ENCODE measurements at places on chromosomes 3 and 15. TPM values are rescaled to one million over a fixed set of nuclear protein-coding genes. Genes with fewer than 3 reads are reported as not detected.
A peak's percentile ranks its signal among the peaks of the same experiment; 100 is the strongest.

Gene BFSP2
- not detected for total RNA-seq

GRCh38 chr3:32850636-32851035 lies 32.8 kb downstream of the TRIM71 start:
- no peak overlapping the region for H3K27ac ChIP-seq
- H3K4me3 ChIP-seq, result no peak overlapping the region
- H3K27me3 ChIP-seq, result no peaks in the 10 kb centered on the region

Gene FBXW12
- total RNA-seq, result not detected

DNA sequence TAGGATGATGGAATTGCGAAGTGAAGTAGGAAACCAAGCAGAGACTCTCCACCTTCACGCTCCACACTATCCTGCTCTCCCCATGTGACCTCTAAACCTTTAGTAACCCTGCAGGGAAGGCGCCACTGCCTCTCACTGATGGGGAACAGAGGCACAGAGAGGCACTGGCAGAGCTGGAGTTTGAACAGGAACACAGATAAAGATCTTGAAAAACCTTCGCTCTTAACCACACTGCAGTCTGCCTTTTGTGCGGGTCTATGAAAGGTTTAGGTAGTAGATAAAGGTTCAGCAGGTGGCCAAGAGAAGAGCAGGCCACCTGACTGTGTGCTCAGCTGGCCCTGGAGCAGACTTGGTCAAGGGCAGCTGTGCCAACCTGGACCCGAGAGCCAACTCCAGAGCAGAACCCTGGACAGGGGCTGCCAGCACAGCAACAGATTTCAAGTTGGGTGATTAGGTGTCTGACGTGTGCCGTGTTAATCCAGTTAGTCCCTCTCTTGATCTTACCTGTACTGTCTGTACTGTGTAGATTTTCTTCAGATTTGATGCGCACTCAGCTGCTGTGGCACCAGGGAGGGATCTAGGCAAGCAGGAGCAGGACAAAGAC lies 15.2 kb downstream of the EIF4E3 start:
- no peak overlapping the region for H3K27ac ChIP-seq
- no peaks in the 10 kb centered on the region for H3K27me3 ChIP-seq
- no peak for DNase-seq

Gene SLC28A1
- not detected for total RNA-seq

Gene POPDC2
- 2.2 TPM for total RNA-seq

GRCh38 chr3:50211930-50212329 lies 6.9 kb downstream of the SLC38A3 start:
- H3K27me3 ChIP-seq, result no peaks in the 10 kb centered on the region
- no peaks in the 10 kb centered on the region for H3K36me3 ChIP-seq
- no peaks in the 10 kb centered on the region for H3K4me1 ChIP-seq

Gene SKOR1
- 0.16 TPM for total RNA-seq

Gene NMNAT3
- 2.1 TPM for total RNA-seq

DNA sequence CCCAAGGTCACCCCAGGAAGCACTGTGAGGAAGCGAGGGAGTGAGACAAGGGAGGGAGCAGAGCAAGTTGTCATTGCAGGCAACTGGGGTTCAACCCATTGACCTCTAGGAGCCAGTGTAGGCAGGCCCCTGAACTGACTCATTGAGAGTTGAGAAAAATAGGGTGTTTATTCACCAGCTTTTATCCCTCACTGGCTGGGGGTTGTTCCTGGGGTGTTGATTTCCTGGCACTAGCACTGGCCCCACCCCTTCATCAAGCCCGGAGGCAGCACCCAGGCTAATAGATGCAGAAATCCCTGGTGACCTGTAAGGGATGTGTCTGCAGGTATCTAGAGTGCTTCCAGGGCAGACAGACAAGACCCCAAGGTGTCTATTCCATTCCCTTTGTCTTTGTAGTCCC lies 183.9 kb downstream of the ARRDC4 start:
- H3K36me3 ChIP-seq, result no peaks in the 10 kb centered on the region
- H3K4me3 ChIP-seq, result no peak overlapping the region
- no peaks in the 10 kb centered on the region for H3K4me1 ChIP-seq
- no peak overlapping the region for H3K27ac ChIP-seq
- H3K27me3 ChIP-seq, result no peaks in the 10 kb centered on the region

DNA sequence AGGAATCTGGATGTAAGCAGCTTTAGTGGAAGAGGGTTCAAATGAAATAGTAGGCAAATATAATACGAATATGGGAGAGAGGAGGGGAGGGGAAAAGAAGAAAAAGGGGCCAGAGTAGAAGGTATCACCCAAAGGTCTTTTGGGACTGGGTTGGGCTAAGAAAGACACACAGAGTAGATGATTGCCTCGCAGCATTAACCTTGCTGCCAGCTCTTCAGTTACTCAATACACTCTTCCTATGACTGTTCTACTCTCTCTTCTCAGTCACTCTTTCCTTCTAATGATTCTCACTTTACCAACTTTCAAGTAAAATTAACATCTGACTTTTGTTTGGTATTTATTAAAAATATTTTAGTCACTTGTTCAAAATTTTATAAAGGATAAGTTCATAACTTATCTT lies 52.8 kb downstream of the CLASP2 start:
- H3K4me3 ChIP-seq, result no peak overlapping the region
- no peak for DNase-seq
- no peak overlapping the region for H3K27ac ChIP-seq
- H3K36me3 ChIP-seq, result no peaks in the 10 kb centered on the region
- H3K4me1 ChIP-seq, result no peaks in the 10 kb centered on the region

- H3K4me3 ChIP-seq, result no peak overlapping the region
- H3K36me3 ChIP-seq, result no peaks in the 10 kb centered on the region
- H3K27me3 ChIP-seq, result no peaks in the 10 kb centered on the region
- DNase-seq, result no peak
- no peak overlapping the region for H3K27ac ChIP-seq
Measured at GRCh38 chr3:138084196-138084595, 31.2 kb downstream of the DZIP1L start.

Gene TERB2
- total RNA-seq, result not detected

Gene CXCR6
- 5.9 TPM for total RNA-seq

Gene KLHL6
- 31.0 TPM for total RNA-seq

Gene ENTPD3
- total RNA-seq, result not detected

GRCh38 chr3:3875491-3875890 lies 76.3 kb downstream of the LRRN1 start:
- H3K27me3 ChIP-seq, result no peaks in the 10 kb centered on the region
- H3K4me1 ChIP-seq, result no peaks in the 10 kb centered on the region
- H3K27ac ChIP-seq, result no peak overlapping the region
- H3K4me3 ChIP-seq, result no peak overlapping the region

DNA sequence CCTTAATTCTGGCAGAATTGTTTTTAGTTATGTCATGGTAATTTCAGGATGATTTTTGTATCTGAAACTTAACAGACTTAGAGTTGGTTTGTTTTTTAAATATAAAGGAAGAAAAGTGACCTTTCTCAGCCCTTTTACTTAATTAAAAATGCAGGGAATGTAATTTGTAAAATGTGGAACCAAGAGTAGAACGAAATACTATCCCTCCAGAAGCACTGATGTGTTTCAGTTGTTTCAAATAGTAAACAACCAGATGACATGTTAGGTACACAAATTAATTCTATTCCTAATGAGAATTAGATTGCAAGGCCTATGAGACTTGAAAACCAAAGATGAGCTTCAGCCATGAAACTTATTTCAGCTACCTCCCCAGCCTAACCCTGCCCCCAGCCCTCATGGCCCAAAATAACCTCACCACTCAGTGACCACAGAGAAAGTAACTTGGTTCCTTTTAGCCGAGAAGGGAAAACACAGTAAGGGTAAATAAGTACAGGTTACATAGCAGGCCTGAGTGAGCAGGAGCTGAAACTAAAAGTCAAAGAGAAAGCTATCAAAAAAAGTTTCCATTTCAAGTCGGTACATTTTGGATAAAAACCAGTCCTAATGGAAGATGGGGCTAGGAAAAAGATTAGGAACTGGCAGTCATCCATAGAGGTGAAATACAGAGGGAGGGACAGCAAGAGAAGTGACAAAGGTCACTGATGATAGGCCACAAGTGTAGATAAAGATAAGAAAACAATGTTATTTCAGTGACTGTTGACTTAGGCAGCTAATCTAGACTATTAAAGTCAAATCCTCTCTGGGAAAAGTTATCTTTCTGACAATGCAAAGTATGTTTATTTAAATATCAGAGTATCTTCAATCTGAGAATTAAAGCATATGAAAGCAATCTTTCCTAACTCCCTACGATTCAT lies 23.2 kb downstream of the SENP8 start:
- H3K36me3 ChIP-seq, result no peaks in the 10 kb centered on the region
- H3K4me1 ChIP-seq, result no peaks in the 10 kb centered on the region
- no peak overlapping the region for H3K4me3 ChIP-seq

Gene MST1
- total RNA-seq, result 8.5 TPM

GRCh38 chr3:158110658-158111018 lies 749 bp downstream of the RSRC1 start:
- H3K4me3 ChIP-seq, result peak overlapping the region; percentile 95
- peaks cover 44% of the 10 kb centered on the region for H3K4me1 ChIP-seq
- DNase-seq, result no peak
- no peaks in the 10 kb centered on the region for H3K36me3 ChIP-seq
- H3K27me3 ChIP-seq, result peaks cover 31% of the 10 kb centered on the region
- peak overlapping the region; percentile 78 for H3K27ac ChIP-seq

DNA sequence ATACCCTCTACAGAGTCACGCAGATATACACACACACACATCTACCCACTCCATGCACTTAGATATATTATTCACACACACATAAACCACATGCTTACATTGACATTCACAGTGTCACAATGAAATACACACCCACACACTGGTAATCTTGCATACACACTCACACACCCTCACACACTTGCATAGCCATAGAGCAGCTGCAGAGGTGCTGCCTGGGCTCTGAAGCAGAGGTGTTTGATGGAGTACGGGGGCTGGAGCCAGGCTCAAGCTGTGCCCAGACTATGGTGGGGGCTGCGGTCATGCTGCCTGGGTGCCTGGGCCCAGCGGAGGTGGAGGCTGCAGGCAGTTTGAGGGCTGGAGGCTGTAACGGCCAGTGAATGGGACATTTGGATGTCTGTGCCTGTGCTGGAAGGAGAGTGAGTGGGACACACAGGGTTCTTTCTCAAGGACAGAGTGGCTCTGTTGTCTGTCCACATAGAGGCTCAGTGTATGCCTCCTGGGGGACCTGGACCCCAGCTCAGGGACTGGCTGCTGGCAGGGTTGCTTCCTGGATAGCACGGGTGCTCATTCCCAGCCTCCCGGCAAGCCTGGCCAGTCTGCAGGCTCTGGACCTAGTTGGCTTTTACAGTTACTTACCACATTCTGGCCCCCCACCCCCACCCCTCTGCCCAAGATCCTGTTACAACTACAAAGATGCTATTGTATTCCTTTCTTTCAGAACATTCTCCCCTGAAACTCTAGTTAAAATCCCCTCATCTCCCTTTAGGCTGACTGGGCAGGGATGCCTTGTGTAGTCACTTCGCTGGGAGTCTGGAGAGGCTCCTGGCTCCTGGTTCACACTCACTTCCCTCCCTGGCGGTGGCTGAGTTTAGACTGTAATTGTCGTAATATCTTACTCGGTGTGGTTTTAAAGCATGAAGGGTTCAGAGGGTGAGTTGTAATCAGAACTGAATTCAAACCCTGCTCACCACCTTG lies 12.5 kb downstream of the GASK1A start:
- H3K27me3 ChIP-seq, result no peaks in the 10 kb centered on the region
- no peak overlapping the region for H3K27ac ChIP-seq
- H3K4me1 ChIP-seq, result no peaks in the 10 kb centered on the region
- no peak overlapping the region for H3K4me3 ChIP-seq
- no peaks in the 10 kb centered on the region for H3K36me3 ChIP-seq

Gene HIGD2B
- 0.27 TPM for total RNA-seq

DNA sequence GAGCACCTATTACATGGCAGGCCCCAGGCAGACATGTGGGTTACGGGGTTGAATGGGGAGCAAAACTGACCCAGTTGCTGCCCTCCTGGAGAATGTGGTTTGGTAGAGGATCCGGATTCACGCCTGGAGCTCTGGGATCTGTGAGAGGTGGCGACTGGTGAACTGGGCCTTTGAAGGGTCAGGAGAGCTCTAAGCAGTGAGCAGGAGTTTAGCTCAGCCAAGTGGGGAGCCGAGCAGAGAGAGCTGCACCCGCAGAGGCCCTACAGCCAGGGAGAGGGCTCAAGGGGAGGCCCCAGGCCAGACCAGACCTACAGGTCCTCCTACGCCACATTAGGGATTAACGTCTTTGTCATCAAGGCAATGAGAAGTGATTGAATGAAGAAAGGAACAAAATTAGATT lies 179.8 kb upstream of the TLE3 start:
- no peak for DNase-seq
- no peak overlapping the region for H3K27ac ChIP-seq
- no peaks in the 10 kb centered on the region for H3K36me3 ChIP-seq
- H3K4me3 ChIP-seq, result no peak overlapping the region
- peaks cover 3% of the 10 kb centered on the region for H3K27me3 ChIP-seq

DNA sequence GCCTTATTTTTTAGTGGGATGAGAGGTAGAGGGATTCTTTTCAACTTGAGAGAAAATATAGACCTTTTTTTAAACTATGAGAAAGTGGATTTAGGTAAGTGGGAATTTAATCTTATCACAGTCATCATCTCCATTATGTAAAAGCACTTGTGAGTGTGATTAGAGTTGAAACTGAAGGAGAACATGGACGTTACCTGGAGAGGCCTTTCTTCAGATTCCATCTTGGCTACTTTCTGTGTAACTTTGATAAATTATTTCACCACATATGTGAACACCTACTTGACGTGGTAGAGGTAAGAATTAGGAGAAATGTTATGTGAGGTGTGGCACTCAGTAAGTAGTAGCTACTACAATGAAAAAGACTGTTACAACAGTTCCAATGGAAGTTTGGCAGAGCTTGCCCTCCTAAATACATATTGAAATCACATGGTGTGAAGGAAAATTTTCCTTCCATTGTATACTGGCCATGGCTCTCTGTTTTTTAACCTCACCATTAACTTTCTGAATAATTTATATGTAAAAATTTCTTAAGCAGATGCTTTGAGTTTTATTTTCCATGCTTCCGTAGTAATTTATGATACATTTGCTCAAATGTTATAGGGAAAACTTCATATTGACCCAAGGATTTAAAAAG lies 193.3 kb downstream of the FNDC3B start:
- DNase-seq, result no peak
- no peaks in the 10 kb centered on the region for H3K36me3 ChIP-seq
- H3K27me3 ChIP-seq, result no peaks in the 10 kb centered on the region
- no peak overlapping the region for H3K27ac ChIP-seq
- no peaks in the 10 kb centered on the region for H3K4me1 ChIP-seq

- no peak overlapping the region for H3K27ac ChIP-seq
- no peaks in the 10 kb centered on the region for H3K4me1 ChIP-seq
- DNase-seq, result no peak
- H3K4me3 ChIP-seq, result no peak overlapping the region
- no peaks in the 10 kb centered on the region for H3K27me3 ChIP-seq
Measured at GRCh38 chr3:99534951-99535704, 103.3 kb upstream of the COL8A1 start.
